ENCODE measurements at places on chromosomes 5 and 9.

DNA sequence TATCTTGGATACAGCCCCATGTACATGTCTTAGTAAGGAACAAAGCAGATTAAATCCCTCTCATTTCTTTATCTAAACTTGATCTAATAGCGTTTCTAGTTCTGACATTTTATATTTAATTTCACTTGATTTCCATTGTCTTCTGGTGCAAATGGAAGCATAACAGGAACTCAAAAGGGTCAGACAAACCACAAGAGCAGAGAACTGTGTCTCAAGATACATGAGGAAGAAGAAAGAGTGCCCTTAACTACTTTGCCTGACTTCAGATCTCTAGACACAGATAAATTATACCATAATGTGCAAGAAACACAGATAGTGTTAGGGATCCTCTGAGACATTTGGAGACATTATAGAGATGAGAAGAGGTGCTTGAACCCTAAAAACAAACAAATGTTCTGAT is 20.7 kb upstream of the STX17 start:
- no peak for DNase-seq

DNA sequence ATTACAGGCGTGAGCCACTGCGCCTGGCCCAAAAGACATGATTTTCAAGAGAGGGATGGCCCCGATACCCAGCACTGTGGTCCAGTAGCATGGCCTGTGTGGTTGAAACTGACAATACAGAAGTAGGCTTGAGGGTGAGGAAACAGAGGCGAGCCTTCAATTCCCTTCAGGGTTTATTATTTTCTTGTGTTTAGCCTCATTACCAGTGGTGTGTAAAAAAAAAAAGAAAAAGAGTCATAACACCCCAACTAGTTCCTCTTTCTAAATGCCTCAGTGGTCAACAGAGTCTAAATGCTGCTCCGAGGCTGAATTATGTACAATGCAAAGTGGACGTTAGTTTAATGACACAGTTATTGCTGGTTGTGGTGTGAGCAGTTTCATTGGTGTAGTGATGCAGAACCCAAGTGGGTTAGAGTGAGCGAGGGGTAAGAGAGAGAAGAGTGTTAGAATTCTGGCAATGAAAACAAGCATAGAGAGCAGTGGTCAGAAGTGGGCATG is 58.8 kb downstream of the SNX30 start:
- no peak for DNase-seq

- no peak for DNase-seq
Observed at GRCh38 chr5:52853650-52854049, 65.9 kb downstream of the ITGA1 start.

- DNase-seq = no peak
Observed at GRCh38 chr9:131815970-131816873, 76.3 kb upstream of the RAPGEF1 start.

GRCh38 chr5:94310833-94311232 is 307.6 kb downstream of the KIAA0825 start:
- DNase-seq = no peak

DNA sequence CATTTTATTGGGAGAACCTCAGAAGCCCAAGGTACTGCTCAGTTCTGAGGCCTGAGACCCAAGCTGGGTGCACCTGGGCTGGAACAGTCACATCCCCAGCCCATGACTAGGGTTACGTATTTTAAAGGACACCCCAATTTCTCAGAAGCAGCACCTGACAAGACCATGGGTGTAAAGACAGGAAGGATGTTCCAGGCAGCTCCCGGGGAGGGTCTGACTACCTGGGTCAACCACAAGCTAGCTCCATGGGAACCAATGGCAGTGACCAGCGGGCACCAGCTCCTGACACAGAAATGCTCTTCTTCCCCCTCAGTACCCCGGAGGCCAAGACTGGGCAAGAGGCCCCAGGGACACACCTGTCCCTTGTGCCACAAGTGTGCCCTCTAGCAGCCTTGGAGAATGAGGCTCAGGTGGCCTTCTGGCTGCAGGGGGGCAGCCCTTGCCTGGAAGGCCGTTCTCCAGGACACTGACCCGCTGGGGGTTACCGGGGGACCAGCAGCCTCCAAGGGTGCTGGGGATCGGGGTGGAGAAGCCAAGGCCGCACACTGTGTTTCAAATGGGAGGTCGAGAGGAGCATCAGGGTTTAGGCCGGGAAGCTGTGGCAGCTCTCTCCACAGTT is 52.6 kb downstream of the IPPK start:
- DNase-seq = no peak

GRCh38 chr5:125486634-125487033 is 740.2 kb upstream of the ZNF608 start:
- peak; percentile 34 for DNase-seq

DNA sequence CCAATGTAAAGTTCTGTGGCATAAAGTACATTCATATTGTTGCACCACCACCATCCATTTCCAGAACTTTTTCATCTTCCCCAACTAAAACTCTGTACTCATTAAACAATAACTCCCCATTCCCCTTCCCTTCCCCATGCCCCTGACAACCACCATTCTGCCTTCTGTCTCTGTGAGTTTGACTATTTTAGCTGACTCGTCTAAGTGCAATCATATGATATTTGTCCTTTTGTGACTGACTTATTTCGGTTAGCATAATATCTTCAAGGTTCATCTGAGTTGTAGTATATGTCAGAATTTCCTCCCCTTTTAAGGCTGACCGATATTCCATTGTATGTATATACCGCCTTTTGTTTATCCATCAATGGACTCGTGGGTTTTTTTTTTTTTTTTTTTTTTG is 29.0 kb upstream of the SMU1 start:
- no peak for DNase-seq

GRCh38 chr9:111712369-111712768 is 51.0 kb downstream of the GNG10 start:
- no peak for DNase-seq

- no peak for DNase-seq
Observed at GRCh38 chr5:355379-355935, 33.9 kb downstream of the AHRR start.

GRCh38 chr5:147017191-147017590 is 138.6 kb upstream of the PPP2R2B start:
- DNase-seq = no peak

- peak; percentile 75 for DNase-seq
Observed at GRCh38 chr5:82405161-82405560, 127.0 kb upstream of the RPS23 start.

- DNase-seq = no peak
Observed at GRCh38 chr9:88835772-88836171, 155.5 kb upstream of the S1PR3 start.

- no peak for DNase-seq
Observed at GRCh38 chr5:27125856-27126255, 87.5 kb upstream of the CDH9 start.

DNA sequence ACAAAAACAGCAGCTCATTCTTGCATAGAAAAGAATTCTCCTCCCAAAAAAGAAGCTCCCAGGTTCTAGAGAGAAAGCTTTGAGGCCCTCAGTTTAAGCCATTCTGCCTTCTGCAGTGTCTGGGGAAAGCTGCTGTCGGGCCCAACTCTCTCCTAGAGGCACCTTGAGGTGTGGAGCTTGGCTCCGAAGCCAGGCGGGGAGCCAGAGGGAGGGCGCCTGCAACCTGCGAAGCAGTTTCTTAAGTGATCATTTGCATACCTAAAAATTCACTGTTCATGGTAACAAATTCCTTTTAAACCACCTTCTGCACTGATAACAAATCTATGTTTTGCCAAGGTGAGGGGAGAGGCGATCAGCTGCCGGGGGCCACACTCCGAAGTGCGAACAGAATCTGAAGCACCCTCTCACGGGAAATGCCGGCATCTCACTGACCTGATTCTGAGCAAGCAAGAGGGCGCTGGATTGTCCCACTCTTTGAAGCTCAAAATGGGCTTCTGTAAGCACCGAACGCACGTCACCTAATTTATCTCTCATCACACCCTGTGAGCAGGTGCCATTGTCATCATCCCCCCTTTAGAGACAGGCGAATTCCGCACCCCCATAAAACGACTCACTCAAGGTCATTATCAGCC is 86.1 kb downstream of the GTF3C4 start:
- no peak for DNase-seq

- DNase-seq = no peak
Observed at GRCh38 chr9:128392302-128393144, 21.3 kb downstream of the URM1 start.

DNA sequence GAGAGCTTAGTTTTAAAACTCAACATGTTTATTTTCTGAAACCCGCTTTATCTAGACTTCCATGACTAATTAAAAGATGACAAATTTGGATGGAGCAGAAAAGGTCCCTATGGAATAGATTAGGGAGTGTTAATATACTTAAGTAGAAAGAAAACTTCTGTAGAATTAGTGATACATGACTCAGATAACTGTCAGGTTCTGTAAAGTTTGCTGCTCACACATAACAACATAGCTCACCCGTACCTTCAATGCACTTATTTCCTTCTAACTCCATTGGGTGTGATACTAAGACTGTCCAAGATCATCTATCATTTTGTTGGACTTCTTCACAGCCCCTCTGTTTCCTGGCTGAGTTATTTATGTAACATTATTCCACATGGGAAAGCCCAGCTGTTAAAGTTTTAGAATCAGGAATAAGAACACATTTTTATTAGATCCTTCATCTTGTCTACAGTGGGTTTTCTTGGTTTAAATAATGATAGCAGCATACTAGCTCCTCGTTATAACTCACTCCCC is 27.8 kb downstream of the TMEM167A start:
- DNase-seq = no peak

DNA sequence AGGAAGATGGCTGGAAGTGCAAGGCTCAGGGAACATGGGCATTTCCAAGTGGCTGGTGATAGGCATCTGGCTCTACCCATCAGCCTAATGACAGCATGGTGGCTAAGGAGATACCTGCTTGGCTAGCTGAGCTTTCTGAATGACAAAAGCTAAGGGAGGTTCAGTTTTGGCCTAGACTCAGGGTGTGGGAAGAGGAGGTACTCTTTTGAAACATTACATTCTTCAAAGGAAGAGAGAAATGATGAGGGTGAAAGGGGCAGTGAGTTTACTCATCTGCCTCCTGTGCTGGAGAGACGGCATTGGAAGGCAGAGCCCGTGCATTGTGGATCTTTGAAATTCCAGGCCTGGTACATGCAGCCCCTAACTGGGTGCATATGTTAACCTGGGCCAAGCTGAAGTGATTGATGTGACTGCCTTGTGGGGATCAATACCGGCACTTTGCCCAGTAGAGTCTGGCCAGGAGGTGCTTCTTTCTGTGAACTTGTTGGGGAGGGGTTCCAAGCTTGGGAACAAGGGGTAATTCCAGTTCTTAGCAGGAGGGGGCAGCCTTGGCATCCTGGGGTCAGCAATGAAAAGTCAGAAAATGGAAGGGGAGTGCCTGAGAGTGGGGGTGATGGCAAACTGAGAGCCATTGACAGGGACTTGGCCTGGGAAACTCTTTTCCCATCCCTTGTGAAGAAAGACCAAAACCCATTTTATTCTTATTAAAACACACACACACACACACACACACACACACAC is 108.6 kb downstream of the ACER2 start:
- no peak for DNase-seq

GRCh38 chr9:129176701-129177442 is 1.2 kb downstream of the IER5L start:
- DNase-seq = no peak

GRCh38 chr5:56565283-56565615 is 250.1 kb upstream of the MAP3K1 start:
- DNase-seq = no peak

DNA sequence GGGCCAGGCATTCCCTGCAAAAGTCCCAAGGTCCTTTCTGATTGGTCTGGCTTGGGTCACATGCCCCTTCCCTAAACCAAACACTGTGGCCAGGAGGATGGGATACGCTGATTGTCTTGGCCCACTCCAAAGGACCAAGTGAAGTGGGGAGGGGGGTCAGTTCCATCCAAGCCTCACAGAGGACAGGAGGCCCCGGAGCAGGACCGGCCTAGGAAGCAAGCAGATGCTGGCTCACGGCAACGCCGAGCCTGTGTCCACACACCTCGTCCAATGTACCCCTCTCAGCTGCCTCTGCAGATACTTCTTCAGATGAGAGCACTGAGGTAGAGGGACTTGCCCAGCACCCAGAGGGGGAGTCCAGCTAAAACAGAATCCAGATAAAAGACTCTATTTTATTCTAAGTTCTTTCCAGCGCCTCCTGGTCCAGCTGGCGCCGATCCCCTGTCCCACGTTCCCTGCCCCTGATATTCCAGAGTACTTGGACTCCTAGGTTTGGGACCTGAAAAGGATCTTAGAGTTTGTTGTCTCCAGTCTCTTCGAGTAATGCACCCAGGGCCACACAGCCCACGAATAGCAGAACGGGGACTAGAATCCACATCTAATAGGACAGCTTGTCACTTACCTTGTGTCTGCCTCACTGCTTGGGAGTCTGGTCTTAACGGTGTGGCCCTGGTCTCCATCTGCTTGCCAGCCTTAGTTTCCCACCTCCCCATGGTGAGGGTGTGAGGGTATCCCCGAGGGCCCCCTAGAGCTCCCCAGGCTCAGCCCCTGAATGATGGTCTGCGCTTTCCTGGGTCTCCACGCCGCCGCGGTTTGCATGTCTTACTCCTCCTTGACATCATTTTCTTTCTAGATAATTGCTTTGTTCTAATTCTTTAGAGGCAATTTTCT is 72.4 kb upstream of the UNC5A start:
- no peak for DNase-seq

- DNase-seq = peak; percentile 84
Observed at GRCh38 chr5:166722939-166723338, 1568.5 kb upstream of the WWC1 start.

GRCh38 chr9:114050226-114050568 is 27.9 kb downstream of the AMBP start:
- DNase-seq = no peak

DNA sequence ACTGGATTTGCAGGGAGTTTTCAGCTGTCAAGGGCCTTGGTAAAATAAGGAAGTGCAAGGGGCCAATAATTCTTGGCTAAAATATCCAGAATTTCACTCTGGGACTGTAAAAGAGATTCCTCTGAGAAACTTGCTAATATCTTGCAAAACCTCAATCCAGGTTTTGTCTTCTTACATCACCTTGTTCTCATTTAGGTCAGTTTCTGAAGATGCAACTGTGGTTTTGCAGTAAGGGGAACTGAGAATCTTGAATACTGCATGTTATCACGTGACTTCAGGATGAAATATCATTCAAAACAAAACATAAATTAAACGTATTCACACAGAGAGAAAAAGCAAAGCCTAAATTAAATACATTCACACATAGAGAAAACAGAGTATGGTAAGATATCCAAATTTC is 35.0 kb upstream of the RIC1 start:
- DNase-seq = no peak

DNA sequence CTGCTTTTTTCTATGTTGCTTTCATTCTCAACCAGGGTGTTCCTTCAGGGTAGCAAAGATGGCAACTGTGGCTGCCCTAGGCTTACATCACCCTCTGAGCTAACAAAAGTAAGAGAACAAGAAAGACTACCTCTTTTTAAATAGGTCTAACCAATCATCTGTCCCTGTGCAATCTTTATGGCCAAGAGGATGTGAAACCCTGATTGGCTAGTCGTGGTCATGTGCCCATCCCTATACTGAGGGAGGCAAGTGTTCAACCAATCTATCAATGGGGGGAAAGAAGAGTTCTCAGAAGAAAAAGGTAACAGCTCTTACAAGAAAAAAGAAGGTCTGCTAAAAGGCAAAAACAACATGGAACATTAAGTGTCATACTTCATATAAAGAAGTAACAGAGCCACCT is 11.7 kb upstream of the SNCAIP start:
- DNase-seq = no peak

- no peak for DNase-seq
Observed at GRCh38 chr9:34717996-34718614, 8.2 kb upstream of the CCL21 start.

Data from epithelial cell of prostate (primary cell).